LNCaP clone FGC (cell line): ENCODE measurements at places on chromosomes 5 and 9.

- DNase-seq: no peak
Observed at GRCh38 chr5:52963636-52964035, 25.5 kb upstream of the ITGA2 start.

GRCh38 chr5:157862183-157862851, 3.4 kb upstream of the CLINT1 start:
- no peak for DNase-seq

DNA sequence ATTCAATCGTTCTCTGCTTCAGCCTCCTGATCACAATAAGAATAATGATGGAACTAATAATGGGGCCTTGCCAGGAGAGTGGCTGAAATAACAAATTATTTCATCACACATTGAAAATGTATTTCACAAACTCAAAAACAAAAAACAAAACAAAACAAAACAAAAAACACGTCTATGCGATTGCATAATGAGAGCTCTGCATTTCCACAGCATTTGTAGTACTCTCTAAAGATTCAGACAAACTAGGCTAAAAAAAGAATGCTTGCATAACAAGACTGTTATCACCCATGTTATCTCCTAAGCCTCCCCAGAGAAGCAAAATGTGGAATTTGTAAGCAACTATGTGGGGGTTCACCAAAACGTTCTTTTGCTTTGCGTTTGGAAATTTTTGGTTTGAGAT, 48.1 kb downstream of the PRELID2 start:
- no peak for DNase-seq

GRCh38 chr5:174692381-174692780, 32.0 kb upstream of the MSX2 start:
- no peak for DNase-seq

DNA sequence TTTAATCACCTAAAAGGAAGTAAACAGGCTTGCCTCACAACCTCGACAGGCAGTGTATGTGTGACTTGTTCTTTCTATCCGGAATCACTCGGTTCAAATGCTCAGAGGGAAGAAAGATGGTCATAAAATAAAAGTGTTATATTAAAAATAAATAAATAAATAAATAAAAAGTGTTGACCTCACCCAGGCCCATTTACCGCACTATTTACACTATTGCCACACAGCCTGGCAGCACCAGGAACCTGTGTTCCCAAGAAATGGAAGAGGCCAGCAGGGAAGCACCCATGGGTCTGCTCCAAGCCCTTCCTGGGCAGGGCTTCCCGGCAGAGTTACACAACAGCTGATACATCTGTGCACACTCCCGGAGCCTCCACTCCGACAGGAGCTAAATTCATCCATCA, 127.9 kb downstream of the EFNA5 start:
- DNase-seq: peak; percentile 71

DNA sequence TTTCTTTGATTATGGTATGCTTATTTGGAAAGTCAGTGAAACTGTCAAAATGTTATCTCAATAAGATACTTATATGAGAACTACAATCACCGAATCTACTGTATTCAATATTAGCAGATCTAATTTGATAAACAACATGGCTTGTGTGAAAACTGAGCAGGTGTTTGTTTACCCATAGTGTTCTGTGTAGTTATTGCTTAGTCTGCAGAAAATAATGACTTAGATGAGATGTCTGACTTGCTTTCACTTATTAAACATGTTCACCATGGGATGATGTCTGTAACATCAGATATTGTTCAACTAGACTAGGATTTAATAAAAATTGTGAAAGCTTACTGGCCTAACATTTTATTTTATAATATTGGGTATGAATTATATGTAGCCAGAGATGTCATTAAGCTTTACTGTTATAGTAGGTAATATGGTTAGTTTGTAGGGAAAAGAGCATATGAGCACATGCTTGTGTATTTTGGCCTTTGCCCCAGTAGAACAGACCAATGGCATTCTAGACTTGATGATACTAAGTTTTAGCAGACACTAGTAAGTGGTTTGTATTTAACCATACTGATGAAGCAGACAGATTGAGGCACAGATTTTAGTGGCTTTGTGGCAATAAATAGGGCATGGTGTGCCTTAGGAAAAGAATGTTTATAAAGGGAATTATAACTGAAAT, 16.4 kb downstream of the SUB1 start:
- no peak for DNase-seq

DNA sequence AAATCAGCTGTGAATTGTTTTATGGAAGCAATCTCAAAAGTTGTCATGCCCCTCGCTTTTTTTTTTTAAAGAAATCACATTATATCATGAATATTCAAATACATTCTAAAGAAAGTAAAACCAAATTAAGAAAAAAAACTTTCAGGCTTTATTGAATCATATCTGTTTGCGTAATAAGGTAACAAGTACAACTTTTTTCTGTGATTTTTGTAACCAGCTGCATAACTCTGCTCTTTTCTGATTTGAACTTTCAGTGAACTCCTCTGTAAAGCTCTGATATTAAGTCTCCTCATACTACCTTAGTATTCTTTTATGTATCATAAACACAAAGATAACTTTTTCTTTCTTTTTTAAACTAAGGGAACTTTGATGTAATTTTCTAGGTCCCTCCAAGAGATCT, 65.3 kb downstream of the CWC27 start:
- DNase-seq: no peak

- no peak for DNase-seq
Observed at GRCh38 chr5:67027171-67027570, 169.4 kb downstream of the CD180 start.

- no peak for DNase-seq
Observed at GRCh38 chr9:80885894-80886293, 803.5 kb downstream of the TLE1 start.

DNA sequence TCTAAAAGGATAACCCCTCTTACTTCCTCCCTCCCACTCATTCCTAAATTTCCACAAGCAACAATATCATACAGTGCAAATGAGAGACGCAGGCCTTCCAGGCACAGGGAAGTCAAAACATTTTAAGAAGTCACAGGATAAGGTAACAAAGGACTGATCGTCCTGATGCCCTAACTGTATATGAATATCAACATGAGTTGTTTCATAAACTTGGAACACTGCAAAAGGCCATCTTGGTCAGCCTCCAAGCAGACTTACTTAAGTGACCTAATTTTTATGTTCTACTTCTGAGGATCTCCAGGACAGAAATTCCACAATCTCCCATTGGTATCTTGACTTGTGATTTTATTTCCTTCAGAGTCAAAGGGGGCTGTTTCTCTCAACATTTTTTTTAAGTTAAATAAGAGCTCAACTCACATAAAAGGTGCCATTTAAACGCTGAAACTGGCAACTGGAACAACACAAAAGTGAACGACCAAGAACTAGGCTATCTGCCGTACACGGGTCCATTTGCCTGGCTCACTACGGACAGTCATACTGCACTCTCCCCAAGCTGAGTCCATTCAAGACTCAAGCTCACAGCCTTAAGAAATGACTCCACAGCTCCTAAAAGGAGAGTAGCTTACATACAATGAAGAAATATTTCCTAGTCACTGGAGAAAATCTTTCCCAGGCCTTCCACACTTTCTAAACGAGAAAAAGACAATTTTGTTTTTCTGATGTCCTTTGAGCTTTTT, 71.3 kb downstream of the LHFPL2 start:
- DNase-seq: no peak

GRCh38 chr9:94869415-94869843, 142.9 kb downstream of the AOPEP start:
- no peak for DNase-seq

- DNase-seq: no peak
Observed at GRCh38 chr9:129455151-129455995, 165.5 kb downstream of the C9orf50 start.

GRCh38 chr5:53545744-53546143, 14.7 kb upstream of the NDUFS4 start:
- DNase-seq: no peak

- DNase-seq: no peak
Observed at GRCh38 chr5:14206028-14206725, 63.0 kb downstream of the TRIO start.

DNA sequence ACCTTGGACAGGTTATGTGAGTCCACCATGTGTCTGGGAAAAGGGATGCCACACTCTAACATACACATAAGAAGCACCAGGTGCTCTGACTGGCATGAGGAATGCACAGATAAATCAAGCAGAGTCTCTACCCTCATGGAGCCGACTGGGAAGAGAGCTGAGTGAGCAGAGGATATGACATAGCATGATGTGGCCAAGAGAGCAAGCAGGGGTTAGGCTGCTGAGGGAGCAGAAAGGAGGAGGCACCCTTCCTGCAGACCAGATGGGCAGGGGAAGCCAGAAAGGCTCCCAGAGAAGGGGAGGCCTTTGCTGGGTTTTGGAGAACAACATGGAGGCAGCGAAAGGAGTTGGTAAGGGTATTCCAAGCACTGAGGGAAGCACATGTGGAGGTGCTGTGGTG, 223.1 kb downstream of the GNA14 start:
- no peak for DNase-seq

- DNase-seq: no peak
Observed at GRCh38 chr5:157241483-157241882, 24.4 kb upstream of the CYFIP2 start.

- DNase-seq: no peak
Observed at GRCh38 chr9:96020792-96021550, 145.5 kb downstream of the ERCC6L2 start.

DNA sequence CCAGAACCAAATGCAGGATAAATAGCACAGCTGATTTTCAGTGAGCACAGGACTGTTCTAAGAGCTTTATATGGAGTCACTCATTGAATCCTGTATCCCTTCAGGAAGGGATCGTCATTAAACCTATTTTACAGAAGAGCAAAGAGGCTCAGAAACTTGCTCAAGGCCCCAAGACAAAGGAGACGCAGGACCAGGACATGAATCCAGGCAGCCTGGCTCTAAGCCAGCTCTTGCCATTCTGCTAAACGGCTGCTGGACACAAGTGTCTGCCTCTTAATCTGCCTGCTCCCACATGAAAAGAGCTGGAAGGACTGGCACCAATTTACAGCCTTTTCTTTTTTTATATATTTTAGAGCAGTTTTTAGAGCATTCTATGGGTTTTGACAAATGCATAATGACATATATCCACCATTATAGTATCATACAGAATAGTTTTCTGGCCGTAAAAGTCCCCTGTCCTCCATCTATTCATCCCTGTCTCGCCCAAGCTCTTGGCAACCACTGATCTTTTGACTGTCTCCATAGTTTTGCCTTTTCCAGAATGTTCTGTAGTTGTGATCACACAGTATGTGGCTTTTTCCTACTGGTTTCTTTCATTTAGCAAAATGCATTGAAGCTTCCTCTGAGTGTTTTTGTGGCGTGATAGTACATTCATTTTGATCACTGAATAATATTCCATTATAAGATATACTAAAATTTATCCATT, 37.5 kb downstream of the RETREG1 start:
- DNase-seq: no peak

DNA sequence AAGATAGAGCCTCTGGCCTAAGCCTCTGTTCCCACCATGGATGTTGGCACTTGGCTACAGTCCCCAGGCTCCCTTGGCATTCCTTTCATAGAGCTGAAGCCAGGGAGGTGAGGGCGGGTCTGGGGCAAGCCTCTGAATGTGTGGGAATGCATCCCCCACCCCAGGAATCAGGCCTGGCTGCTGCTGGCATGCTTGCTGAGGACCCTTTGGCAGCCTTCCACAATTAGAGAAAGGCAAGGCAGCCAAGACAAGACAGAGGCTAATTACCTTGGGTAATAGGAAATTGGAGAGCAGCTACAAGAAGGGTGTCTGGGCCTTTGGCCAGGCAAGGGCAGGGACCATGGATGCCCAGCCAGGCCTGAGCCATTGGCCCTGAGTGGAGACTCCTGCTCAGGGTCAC, 204.4 kb upstream of the TRIM32 start:
- no peak for DNase-seq

- DNase-seq: no peak
Observed at GRCh38 chr9:77714077-77714549, 66.0 kb upstream of the GNA14 start.

DNA sequence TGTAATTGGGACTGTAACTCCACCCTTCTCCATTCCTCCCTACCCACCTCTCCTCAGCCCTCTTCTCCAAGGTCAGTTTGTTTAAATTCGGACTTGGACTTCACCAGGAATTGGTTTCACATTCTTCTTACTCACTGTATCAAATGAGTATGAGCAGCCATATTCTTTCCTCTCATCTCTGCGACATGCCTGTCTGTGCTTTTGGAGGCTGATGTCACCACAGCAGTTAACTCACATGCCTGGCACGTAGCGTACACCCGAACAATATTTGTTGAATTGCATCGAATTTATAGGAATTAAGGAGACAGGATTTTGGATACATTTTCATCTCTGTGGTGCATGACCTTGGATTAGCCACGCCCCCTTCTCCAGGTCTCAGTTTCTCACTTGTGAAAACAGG, 291.1 kb downstream of the ASTN2 start:
- DNase-seq: no peak

- no peak for DNase-seq
Observed at GRCh38 chr9:8643896-8644295, 844.3 kb upstream of the DMAC1 start.

DNA sequence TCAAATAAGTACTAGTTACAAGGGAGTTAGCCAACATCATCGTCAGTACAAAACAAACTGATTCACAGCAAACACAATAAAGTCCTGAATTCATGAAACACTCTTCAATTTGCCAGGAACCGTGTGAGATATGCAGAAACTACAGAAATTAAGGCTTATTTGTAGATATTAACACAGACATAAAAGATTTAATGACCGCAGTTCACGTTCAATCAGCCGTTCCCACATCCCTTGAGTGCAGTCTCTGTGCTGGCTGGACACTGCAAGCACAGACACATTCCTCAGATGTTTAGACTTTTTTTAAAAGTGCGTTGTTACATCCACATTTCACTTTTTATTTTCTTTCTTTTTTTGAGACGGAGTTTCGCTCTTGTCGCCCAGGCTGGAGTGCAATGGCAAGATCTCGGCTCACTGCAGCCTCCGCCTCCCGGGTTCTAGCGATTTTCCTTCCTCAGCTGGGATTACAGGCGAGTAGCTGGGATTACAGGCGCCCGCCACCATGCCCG, 566 bp upstream of the CEP78 start:
- DNase-seq: no peak

GRCh38 chr5:118967059-118967508, 21.3 kb downstream of the DTWD2 start:
- peak; percentile 39 for DNase-seq

GRCh38 chr9:75084081-75084672, 3.8 kb downstream of the NMRK1 start:
- no peak for DNase-seq
